Stimulated activated CD8-positive, alpha-beta memory T cell treated with anti-CD3 and anti-CD28 coated beads, Interleukin-4, amount 100 ng/mL, for 24 hours (primary cell): ENCODE measurements at places on chromosomes 12 and 14.

GRCh38 chr12:81530352-81530751 lies 228.8 kb downstream of the PPFIA2 start:
- no peak for DNase-seq

DNA sequence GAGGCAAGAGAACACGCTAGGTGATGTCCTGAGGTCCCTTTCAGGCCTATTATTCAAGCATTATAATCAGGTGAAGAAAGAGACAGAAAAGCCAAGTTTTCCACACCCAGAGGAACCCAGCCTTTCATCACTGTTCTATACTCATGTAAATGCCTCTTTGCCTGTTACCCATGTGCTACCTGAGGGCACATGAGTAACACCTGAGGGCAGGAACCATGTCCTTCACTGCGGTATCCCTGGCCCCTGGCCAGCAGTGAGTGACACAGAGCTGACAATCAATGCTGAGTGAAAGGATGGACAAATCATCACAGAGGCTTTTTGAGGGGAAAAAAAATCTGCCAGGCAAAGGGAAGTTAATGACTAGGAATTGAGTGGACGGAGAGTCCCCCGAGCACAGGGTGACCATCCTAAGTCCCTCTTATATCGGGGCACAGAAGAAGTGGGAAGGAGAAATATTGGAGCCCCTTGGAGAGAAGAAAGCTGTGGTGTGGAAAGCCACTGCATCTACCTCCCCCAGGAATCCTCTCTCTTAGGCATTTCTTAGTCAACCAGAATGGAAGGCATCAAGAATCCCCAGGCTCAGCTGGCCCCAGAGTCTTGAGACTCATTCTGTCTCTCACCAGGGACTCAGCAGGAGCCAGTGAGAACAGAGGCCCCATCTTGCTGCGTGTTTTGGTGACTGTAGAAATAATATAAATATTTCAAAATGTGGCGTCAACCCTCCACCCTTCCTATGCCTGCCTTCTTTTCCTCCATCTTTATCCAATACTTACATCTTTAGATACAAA lies 212.9 kb downstream of the DPF3 start:
- DNase-seq: no peak

DNA sequence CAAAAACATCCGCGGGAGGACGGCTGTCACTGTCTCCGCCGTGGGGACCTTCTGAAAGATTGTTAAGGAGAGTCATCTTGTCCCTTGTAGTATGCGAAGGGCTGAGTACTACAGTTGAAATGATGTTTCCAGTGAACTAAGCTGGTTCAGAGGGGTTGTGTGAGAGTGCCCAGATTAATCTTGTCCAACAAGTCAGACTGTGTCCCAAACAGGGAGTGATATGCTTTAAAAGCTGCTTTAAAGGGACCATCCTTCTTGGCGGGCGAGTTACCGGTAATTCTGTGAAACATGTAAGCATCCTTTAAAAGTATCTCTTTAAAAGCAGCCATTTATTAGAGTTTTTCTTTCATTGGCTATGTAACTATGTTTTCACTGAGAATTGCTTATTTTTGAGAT lies 1.1 kb downstream of the WDR20 start:
- no peak for DNase-seq

DNA sequence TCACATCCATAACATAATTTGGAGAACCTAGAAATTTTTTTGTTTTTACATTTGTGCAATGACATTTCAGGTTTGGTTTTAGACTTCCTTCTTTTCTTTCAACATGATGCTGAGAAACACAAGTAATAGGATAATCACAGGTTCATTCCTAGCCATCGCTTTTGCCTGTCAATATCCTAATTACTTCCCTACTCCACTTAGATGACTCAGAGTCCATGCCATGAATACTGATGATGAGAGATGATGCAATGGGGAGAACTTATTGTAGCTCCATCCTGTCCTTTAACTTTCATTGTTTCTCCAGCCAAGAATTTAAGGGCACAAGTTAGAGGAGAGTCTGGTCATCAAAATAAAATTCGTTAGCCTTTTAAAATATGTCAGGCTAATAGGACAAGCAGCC lies 101.3 kb downstream of the PTPRO start:
- no peak for DNase-seq

DNA sequence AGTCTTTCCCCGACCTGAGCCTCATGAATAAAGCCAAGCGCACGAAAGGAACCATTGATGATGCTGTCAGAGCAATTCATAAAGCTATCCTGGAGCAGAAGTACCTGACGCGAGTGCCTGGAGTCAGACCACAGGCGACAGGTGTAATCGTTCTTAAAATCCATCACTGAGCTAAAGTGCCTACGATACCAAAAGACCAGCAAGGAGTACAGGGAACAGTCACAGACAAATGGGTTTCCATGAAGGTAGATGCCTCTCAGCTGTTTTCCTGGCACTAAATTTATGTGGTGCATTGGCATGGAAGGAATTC lies 1.4 kb upstream of the PCED1B start:
- no peak for DNase-seq

DNA sequence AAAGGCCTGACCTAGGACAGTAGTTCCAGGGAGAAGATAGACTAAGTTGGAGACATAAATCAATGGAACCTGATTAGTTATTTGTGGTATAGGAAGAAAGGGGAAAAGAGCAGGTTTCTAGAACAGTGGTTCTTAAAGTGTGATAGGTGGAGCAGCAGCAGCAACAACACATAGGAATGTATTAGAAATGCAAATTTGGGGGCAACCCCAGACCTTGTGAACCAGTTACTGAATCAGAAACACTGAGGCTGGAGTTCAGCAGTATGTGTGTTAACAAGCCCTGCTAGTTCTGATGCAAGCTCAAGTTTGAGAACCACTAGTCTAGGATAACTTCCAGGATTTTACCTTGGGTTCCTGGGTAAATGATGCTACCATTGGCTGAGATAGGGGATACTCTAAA lies 308.7 kb downstream of the EMP1 start:
- DNase-seq: no peak

- DNase-seq: no peak
Observed at GRCh38 chr12:121087467-121088194, 45.0 kb upstream of the P2RX7 start.

GRCh38 chr14:80868260-80868659 lies 73.3 kb downstream of the CEP128 start:
- no peak for DNase-seq

DNA sequence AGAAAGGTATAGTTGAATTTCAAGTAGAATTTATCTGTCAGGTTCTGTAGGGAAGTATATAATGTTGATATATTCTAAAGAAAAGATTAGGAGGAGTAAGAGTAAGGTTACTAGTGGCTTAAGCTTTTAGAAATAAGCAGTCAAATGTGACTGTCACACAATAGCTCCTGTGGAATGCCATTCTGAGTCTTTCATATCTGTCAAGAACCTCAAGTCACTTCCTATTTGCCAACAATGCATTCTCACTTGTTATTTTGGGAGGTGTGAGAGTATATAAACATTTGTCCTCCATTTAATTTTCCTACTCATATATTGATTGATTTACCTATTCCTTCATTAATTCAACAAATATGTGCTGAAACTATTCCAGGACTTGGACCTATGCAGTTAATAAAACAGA lies 11.7 kb downstream of the CLEC9A start:
- no peak for DNase-seq

DNA sequence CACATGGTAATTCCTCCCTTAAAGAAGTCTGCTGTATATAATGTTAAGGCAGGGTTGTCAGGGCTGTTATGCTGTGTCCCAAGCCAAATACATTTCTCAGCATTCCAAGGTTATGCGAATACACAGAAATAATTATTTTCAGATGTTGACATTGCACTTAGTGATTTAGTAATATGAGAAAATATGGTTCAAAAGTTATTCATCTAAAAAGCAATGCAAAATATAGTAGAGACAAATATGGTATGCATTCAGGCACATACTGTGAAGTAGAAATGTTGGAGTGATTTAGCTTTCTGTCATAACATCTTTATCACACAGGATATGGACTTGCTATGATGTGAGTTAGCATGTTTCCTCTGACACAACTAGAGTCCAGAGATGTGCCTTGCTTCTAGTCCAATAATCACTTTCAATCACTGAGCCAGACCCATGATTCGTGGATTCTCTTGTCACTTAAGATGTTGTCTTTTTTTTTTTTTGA lies 70.0 kb downstream of the PDE3A start:
- DNase-seq: no peak

DNA sequence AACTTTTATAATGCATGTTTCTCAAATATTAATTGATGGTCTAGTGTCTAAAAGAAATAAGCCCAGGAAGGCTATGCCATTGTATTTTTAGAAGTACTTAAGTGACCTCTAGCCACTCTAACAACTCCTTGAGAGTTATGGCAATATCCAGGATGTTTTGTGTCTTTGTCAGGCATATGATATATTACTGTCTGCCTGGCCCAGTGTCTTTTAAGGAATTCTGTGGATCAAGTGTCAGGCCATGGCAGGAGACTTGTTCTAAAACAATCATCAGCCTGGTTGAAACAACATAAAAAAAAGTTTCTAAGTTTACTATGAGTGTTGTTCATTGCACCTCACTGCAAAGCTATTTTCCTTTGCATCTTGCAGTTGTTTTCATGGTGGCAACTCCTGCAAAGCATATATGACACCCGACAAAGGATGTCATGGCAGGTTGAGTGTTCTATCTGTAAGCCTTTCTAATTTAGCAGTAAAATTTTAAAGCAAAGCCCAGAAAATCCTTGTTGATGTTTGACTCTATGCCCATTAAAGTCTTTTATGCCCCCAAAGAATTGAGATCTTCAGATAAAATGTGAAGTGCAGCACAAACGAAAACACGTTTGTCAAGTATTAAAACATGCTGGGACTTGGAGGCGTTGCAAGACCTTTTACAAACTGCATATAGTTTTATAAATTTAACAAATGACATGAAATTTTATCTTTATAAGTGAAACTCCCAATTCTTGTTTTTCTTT lies 89.5 kb upstream of the SLC38A2 start:
- DNase-seq: no peak

GRCh38 chr12:76080017-76080728 lies 4.3 kb downstream of the NAP1L1 start:
- no peak for DNase-seq

GRCh38 chr14:83006121-83006670 lies 1472.5 kb upstream of the SEL1L start:
- no peak for DNase-seq

- no peak for DNase-seq
Observed at GRCh38 chr14:91119556-91120311, 5.9 kb downstream of the DGLUCY start.

DNA sequence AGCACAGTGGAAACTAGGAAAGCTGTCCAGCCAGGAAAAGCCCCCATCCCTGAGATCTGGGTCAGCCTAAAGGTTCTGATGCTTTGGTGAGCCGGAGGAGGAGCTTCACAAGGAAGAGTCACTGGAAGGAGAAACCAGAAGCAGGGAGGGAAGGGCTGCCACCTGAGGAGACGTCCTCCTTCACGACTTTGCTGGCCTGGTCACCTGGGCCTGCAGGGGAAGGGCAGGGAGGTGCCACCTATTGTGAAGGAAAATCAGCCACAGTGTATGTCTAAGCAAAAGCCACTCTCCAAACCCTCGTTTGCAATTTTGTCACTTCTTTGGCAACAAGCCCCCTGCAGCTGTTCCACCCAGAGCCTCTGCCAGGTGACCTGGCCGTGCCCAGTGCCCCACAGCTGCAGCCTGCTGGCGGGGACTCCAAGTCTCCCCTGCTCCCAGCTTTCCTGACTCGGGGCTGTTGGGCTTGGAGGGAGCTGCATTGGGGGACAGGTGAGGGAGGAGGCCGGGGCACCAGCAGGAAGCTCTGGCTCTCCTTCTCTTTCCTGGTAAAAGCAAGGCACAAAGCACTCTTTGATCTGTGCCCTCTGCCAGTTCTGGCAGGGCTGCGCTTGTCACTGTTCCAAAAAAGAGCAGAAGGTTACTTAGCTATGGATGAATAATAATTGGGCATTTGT lies 120.9 kb upstream of the BCL2L14 start:
- no peak for DNase-seq

DNA sequence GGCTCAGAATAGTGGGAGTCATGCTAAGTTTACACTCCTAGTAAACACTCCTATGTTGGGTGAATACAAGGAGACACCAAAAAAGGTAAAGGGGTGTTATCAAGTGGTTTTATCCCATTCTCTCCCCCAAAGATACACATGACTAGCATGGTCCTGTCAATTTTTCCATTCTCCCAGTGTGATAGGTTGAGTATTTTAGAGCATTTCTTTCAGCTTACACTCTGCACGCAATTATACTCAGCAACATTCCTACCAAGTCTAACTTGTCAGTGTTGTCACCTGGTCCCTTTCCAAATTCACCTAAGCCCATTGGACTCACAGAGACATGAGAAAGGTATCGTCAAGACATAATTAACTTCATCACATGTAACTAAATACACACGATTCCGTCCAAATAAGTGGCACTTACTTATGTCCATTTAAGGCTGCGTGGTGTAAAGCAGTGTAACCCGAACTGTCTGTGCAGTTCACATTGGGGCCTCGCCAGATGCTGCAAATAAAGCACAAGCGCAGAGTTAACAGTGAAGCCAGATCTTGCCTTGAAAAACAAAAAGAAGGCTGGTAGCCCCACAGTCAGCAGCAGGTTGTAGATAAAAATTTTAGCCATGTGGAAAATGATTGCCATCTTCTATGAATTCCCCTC lies 159.7 kb downstream of the ANKS1B start:
- DNase-seq: no peak
